ENCODE measurements at places on chromosomes 12 and 14.

DNA sequence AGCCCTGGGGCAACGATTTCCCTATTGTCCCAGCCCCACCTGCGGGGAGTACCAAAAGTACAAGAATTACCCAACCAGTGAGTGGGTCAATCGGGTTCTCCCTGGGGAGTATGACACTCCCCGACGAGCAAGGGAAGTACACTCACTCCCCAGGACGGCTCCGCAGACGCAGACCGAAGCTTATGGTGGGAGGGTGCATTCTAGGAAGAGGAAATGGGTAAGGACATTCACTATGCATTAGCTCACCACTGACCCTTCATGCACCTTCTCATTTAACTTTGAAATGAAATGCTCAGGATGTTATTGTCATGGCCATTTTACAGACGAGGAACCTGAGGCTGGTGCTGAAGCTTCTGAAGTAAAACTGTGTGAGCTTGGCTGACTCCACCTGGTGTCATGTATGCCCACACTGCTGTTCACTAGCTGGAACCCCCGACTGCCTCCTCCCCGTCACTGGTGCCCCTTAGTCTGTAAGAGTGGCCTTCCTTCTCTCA lies 45.8 kb upstream of the TMED10 start:
- DNase-seq, result no peak
- H3K27ac ChIP-seq, result no peak overlapping the region
- no peaks in the 10 kb centered on the region for H3K36me3 ChIP-seq
- H3K27me3 ChIP-seq, result no peaks in the 10 kb centered on the region
- H3K4me3 ChIP-seq, result no peak overlapping the region

DNA sequence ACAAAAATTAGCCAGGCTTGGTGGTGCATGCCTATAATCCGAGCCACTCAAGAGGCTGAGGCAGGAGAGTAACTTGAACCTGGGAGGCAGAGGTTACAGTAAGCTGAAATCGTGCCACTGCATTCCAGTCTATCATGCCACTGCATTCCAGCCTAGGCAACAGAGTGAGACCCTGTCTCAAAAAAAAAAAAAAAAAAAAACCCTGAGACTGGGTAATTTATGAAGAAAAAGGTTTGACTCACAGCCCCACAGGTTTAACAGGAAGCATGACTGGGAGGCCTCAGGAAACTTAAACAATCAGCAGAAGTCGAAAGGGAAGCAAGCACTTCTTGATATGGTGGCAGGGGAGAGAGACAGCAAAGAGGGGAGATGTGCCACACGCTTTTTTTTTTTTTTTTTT lies 123.2 kb downstream of the GXYLT1 start:
- peaks cover 7% of the 10 kb centered on the region for H3K4me1 ChIP-seq
- H3K4me3 ChIP-seq, result no peak overlapping the region
- no peaks in the 10 kb centered on the region for H3K36me3 ChIP-seq
- H3K27ac ChIP-seq, result no peak overlapping the region
- DNase-seq, result no peak

DNA sequence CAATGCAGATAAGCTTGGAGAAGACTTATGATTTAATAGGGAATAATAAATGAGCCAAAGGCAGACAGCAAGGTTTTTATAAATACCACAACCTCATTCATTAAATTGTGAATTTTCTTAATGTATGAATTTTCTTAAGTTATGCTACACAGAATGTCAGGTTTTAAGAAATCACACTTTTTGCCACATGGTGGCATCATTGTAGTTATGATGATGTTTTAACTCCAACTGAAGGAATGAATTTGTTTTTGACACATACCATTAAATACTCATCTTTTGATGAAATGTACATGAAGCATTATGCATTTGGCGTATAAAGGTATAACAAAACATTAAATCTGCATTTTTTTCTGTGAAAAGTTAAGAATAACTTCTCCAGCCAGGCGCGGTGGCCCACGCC lies 524.1 kb upstream of the FBXO33 start:
- H3K4me1 ChIP-seq, result no peaks in the 10 kb centered on the region
- no peaks in the 10 kb centered on the region for H3K36me3 ChIP-seq
- no peak overlapping the region for H3K4me3 ChIP-seq
- DNase-seq, result no peak

DNA sequence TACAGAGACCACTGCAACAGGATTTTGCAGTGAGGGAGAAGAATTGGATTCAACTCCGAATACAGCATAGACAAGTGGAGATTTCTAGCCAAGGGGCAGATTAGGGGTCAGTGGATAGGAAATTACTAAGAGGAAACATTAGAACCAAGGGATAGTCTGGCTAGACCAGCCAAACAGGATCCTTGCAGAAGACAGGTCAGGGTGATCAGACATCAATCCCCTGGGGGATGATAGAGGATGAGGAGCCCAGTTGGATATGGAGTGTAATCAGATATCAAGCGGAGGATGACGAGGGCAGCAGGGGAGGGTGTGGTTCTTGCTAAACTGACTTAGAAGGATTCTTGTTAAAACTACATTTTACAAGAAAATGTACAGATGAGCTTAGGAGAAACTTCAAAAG lies 424.4 kb downstream of the DAD1 start:
- no peaks in the 10 kb centered on the region for H3K27me3 ChIP-seq
- H3K4me3 ChIP-seq, result no peak overlapping the region
- no peaks in the 10 kb centered on the region for H3K36me3 ChIP-seq
- H3K27ac ChIP-seq, result no peak overlapping the region
- H3K4me1 ChIP-seq, result no peaks in the 10 kb centered on the region

DNA sequence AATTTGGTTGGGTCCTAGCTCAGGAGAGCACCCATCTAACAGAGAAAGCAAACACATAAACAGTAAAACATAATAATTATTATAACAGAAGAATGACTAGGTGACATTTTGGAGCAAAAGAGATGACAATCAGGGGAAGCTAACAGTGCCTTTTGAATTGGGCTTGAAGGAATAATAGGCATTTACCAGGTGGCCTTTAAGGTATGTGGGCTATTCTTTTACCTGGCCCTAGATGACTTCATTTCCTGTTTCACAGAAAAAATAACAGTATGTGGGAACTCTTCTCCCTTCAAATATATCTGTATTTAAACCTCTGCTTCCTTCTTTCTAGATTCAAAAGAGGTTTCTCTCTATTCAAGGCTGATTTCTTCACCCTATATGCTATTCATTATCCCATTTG lies 3.8 kb downstream of the IRAK4 start:
- no peak overlapping the region for H3K27ac ChIP-seq
- H3K4me1 ChIP-seq, result peaks cover 24% of the 10 kb centered on the region
- no peak for DNase-seq

DNA sequence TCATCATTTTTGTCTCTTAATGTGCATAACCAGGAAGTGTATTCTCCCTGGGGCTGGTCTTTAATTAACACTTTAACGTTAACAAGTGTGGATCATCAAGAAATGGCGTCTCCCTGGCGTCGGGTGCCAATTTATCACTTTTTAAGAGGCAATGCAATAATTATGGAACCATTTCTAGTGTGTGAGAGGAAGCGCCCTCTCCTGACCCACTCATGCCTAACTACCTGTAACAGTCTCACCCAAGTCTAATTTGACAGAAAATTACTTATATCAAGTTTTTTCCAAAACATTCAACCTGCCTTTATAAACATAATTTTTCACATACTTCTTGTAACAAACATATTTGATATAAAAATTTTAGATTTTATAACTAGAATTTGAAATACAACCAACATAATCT lies 905.3 kb upstream of the MDGA2 start:
- no peak overlapping the region for H3K27ac ChIP-seq
- H3K27me3 ChIP-seq, result no peaks in the 10 kb centered on the region
- DNase-seq, result no peak
- H3K36me3 ChIP-seq, result no peaks in the 10 kb centered on the region
- H3K4me3 ChIP-seq, result no peak overlapping the region

DNA sequence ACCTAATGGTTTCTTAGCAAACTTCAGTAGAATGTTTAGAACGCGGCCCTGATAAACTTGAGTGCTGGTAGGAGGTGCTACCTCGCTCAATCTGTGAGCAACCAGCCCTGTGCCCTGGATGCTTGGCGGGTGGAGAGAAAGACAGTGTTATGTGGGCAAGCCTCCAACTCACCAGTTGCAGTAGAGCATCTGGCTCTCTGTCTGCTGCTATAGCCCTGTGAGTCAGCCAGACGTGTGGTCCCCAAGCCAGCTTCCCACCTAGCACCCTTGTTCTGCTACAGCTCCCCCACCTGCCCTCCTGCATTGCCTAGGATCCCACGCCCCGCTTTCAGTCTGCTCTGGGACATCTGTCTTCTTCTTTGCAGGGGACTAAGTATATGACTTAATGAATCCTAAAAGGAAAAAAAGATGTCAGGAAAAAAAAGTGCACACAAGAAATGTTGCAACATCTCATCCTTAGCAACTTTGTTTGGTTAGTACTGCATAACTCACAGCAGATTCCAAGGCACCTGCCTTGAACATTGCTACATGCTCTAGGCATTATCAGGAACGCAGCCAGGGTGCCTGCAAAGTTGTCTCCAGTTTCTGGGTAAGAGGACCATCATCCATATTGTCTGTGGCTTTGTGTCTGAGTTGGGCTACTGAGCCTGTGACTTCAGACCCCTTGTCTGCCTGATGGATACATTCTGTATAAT lies 13.6 kb downstream of the SNRNP35 start:
- H3K36me3 ChIP-seq, result no peaks in the 10 kb centered on the region
- H3K27ac ChIP-seq, result no peak overlapping the region
- no peaks in the 10 kb centered on the region for H3K27me3 ChIP-seq
- no peaks in the 10 kb centered on the region for H3K4me1 ChIP-seq
- no peak for DNase-seq
- no peak overlapping the region for H3K4me3 ChIP-seq

DNA sequence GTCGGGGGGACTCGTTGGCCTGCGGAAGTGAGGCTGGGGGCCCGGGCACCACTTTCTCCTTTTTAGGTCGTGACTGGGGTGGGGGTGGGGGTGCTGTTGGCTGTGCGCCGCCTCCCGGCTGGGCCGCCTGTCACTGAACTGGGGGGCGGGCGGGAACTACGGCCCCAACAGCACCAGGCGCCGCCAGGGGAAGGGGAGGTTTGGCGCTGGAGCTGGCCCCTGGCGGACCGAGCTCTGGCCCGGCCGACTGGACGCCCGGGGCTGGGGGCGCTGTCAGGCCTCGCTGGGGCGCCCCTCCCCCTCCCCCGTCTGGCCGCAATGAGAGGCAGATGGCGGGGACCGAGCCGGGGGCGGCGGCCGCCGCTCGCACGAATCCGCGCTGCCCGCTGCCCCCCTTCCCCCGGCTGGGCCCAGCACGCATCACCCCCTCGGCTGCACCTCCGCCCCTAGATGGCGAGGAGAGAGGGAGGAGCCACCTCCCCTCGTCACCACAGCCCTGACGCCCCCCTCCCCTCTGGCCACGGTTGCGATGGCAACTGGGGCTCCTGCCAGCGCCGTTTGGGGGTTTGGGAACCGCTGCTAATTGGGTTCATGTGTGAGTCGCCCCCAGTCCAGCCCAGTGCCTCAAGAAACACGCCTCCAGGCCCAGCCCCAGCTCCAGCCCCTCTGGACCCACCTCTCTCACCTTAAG lies 723 bp downstream of the NFATC4 start:
- H3K27ac ChIP-seq, result peak overlapping the region; percentile 98
- peaks cover 58% of the 10 kb centered on the region for H3K4me1 ChIP-seq
- no peak for DNase-seq
- H3K4me3 ChIP-seq, result peak overlapping the region; percentile 74

- DNase-seq, result no peak
- peak overlapping the region; percentile 82 for H3K27ac ChIP-seq
- no peaks in the 10 kb centered on the region for H3K27me3 ChIP-seq
- no peaks in the 10 kb centered on the region for H3K36me3 ChIP-seq
- no peak overlapping the region for H3K4me3 ChIP-seq
- H3K4me1 ChIP-seq, result peaks cover 23% of the 10 kb centered on the region
Observed at GRCh38 chr14:68476212-68477109, 316.4 kb downstream of the ZFP36L1 start.

- DNase-seq, result no peak
- H3K27me3 ChIP-seq, result no peaks in the 10 kb centered on the region
- no peaks in the 10 kb centered on the region for H3K4me1 ChIP-seq
Observed at GRCh38 chr12:63802012-63802608, 22.4 kb downstream of the RXYLT1 start.

DNA sequence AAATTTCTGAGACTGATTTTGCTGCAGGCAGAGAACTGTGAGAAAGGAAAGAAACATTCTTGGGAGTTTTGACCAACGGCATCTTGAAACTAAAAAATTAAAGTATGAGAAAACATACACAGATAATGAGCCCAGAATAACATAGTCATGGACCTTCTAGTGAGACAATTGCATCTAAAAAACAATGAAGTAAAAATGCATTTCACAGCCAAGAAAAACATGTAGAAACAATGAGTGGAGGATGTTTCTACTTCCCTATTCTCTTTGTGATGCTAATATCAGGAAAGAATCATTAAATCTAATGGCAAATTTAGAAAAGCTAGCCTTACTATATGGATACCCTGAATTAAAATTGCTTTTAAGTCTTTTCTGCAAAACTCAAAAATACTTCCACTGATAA lies 12.2 kb upstream of the PLEKHG7 start:
- H3K4me1 ChIP-seq, result no peaks in the 10 kb centered on the region
- no peak overlapping the region for H3K4me3 ChIP-seq
- no peak for DNase-seq
- H3K27ac ChIP-seq, result no peak overlapping the region
- H3K36me3 ChIP-seq, result no peaks in the 10 kb centered on the region
- no peaks in the 10 kb centered on the region for H3K27me3 ChIP-seq

GRCh38 chr12:55982319-55982936 lies 8.6 kb downstream of the RAB5B start:
- DNase-seq, result no peak
- no peak overlapping the region for H3K27ac ChIP-seq
- no peak overlapping the region for H3K4me3 ChIP-seq
- H3K36me3 ChIP-seq, result peaks cover 64% of the 10 kb centered on the region

DNA sequence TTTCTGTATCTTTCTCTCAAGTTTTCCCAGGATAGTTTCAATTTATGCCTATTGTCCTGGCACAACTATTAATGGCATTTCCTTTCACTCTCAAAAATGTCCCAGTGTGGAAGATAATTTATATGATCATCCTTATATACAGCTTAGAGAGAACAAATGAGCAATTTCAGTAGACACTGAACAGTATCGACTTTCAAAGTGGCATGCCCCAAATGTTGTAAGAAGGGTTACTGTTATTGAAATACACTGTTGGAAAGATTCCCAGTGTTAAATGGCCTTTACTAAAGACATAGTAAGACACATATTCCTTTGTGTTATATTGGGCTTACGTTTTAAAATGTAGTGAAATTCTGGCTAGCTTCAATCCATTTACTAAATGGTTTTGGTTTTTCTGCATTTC lies 202.3 kb upstream of the CDKN3 start:
- H3K4me1 ChIP-seq, result peaks cover 6% of the 10 kb centered on the region
- no peak overlapping the region for H3K4me3 ChIP-seq
- H3K27me3 ChIP-seq, result no peaks in the 10 kb centered on the region
- no peak for DNase-seq

- no peaks in the 10 kb centered on the region for H3K27me3 ChIP-seq
- no peak for DNase-seq
- no peaks in the 10 kb centered on the region for H3K36me3 ChIP-seq
- peaks cover 56% of the 10 kb centered on the region for H3K4me1 ChIP-seq
Observed at GRCh38 chr14:77024171-77024691, 4.3 kb downstream of the IRF2BPL start.

DNA sequence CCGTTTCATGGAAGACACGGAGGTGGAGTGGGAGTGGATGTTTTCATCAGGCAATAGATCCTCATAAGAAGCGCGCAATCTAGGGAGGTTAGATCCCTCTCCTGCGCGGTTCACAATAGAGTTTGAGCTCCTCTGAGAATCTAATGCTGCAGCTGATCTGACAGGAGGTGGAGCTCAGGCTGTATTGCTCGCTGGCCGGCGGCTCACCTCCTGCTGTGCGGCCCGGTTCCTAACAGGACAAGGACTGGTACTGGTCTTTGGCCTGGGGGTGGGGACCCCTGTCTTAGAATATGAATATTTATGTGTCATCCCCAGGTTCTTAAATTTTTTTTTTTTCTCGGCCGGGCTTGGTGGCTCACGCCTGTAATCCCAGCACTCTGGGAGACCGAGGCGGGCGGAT lies 36.7 kb downstream of the PRICKLE1 start:
- DNase-seq, result no peak
- H3K36me3 ChIP-seq, result no peaks in the 10 kb centered on the region
- no peaks in the 10 kb centered on the region for H3K27me3 ChIP-seq
- no peaks in the 10 kb centered on the region for H3K4me1 ChIP-seq

All from vagina (tissue), 2 donors.